ENCODE measurements at places on chromosomes 2 and 18.

- DNase-seq, result no peak
These were observed 107.5 kb downstream of the OSR1 start for GRCh38 chr2:19250906-19251305.

- DNase-seq, result no peak
These were observed 215.6 kb downstream of the HDAC4 start for GRCh38 chr2:239184968-239185903.

DNA sequence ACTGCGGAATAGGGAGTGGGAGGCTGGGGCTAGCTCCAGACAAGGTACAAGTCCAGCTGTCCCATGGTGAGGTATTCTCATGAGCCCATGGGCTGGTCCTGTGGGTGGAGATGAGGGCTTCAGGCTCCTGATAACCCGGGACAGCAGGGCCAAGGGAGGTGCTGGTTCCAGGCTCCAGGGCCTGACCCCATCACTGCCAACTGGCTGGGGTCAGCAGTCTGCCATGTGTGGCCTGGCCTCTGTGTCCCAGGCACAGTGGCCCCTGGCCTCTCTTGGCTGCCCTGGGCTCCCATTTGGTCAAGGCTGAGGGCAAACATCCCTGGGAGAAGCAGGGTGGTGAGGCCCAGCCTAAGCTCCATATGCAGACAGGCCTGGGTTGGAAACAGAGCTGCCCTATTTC lies 966 bp upstream of the OXER1 start:
- DNase-seq, result no peak

DNA sequence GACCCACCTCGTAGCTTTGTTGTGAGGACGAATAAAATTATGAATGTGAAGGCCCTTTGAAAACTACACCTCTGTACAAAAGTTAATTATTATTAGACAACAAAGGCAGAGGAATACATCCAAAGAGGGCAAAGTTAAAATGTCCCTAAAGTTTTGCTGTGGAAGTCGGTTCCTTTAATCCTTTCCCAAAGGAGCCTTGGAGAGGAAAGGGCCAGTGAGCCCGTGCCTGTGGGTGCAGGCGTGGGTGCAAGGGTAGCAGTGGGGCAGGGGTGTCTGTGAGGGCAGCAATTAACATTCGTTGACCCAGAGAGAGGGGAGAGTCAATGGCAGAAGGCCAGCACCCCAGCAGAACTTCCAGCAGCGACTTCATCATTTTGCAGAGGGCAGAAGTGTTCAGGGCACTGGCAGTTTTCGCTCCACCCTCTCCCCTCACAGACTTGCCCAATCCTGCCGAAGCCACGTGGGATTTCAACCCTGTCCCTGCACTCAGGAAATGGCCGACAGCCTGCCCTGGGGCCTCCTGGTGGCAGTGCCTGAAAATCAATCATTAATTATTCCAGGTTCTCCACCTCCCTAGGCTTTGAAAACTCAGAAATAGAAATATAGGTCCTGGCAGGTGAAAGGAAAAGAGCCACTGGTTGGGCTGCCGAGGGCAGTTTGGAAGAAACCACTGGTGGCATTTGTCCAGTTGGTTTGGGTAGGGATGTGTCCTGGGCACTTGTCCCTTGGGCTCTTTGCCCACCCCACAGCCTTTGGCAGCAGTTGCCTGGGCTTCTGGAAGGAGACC lies 4.2 kb upstream of the PAX8 start:
- DNase-seq, result no peak

- no peak for DNase-seq
These were observed 31.9 kb downstream of the C2orf74 start for GRCh38 chr2:61193670-61194561.

DNA sequence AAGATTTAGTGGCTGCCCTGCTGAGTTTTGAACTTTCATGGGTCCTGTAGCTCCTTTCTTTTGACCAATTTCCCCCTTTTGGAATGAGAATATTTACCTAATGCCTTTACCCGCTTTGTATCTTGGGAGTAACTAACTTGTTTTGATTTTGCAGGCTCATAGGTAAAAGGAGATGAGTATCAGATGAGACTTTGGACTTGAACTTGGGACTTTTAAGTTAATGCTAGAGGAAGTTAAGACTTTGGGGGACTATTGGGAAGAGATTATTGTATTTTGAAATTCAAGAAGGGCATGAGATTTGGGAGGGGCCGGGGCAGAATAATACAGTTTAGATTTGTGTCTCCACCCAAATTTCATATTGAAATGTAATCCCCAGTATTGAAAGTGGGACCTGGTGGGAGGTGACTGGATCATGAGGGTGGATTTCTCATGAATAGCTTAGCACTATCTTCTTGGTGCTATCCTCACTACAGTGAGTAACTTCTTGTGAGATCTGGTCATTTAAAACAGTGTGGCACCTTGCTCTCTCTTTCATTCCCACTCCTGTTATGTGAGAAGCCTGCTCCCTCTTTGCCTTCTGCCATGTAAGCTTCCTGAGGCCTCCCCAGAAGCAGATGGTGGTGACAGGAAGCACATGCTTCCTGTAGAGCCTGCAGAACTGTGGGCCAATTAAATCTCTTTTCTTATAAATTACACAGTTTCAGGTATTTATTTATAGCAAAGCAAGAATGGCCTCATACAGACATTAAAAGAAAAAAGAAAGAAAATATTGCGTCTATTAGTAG lies 6.1 kb downstream of the ADI1 start:
- DNase-seq, result no peak
